ENCODE measurements at places on chromosomes 6 and 20.

GRCh38 chr6:106527979-106528378 lies 101.3 kb downstream of the RTN4IP1 start:
- no peak for DNase-seq

DNA sequence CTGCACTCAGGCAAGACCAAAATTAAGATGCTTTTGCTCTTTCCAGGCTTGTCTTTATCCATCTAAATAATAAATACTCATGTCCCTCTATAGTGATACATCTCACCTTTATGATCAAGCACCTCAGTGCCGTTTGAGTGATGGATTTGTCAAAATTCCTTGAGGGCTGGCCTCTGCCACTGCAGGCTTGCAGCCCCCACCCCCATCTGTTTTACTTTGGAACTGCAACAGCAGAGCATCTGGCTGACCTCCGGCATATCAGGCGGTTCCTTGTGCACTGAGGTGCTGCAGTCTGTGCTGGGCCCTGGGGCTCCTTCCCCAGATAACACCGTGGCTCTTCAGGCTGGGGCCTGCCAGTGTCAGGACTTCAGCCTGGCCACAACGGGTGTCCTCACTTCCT lies 386.9 kb downstream of the CDH26 start:
- no peak for DNase-seq

DNA sequence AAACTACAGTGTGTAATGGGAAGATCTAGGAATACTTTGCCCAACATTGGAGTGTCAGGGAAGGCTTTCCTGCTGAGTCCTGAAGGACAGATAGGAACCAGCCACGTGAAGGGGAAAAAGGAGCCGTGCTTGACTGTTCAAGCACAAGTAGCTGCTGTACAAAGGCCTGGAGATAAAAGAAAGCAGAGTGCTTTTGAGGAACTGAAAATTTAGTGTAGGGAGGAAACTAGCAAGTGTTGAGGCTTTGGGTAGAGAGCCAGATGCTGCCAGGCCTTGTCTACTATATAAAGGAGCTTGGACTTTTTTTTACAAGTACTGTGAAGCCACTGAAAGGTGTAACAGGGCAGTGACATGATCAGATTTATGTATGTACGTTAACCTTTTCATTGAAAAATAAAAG lies 39.0 kb downstream of the DSE start:
- DNase-seq = no peak

GRCh38 chr6:108862479-108863191 lies 14.4 kb downstream of the ARMC2 start:
- no peak for DNase-seq

DNA sequence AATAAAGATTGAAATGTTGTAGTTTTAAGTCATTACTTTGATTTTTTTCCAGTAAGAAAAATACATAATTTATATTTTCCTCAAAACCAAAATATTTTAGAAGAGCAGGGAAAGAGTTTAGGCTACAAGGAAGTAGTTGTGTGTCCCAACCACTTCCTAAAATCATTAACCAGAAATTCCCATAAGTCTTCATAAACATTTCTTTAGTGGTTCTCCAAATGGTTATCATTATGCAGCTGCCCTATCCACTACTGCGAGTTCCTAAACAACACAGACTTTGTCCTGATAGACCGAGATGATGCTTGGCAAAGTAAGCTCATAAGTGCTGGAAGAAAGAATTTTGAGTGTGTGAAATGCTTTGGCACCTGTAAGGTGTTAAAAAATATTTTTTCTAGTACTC lies 93.6 kb downstream of the ARMC2 start:
- DNase-seq = no peak

DNA sequence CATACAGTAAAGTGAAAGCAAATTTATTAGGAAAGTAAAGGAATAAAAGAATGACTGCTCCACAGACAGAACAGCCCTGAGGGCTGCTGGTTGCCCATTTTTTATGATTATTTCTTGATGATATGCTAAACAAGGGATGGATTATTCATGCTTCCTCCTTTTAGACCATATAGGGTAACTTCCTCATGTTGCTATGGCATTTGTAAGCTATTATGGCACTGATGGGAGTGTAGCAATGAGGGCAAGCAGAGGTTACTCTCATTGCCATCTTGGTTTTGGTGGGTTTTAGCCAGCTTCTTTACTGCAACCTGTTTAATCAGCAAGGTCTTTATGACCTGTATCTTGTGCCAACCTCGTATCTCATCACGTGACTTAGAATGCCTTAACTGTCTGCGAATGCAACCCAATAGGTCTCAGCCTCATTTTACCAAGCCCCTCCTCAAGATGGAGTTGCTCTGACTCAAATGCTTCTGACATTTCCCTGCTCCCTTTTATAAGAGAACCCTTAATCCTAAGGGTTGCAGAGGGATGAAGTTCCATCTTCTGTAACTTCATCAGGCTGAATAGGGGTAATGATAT lies 280.1 kb upstream of the RGS17 start:
- DNase-seq = no peak

DNA sequence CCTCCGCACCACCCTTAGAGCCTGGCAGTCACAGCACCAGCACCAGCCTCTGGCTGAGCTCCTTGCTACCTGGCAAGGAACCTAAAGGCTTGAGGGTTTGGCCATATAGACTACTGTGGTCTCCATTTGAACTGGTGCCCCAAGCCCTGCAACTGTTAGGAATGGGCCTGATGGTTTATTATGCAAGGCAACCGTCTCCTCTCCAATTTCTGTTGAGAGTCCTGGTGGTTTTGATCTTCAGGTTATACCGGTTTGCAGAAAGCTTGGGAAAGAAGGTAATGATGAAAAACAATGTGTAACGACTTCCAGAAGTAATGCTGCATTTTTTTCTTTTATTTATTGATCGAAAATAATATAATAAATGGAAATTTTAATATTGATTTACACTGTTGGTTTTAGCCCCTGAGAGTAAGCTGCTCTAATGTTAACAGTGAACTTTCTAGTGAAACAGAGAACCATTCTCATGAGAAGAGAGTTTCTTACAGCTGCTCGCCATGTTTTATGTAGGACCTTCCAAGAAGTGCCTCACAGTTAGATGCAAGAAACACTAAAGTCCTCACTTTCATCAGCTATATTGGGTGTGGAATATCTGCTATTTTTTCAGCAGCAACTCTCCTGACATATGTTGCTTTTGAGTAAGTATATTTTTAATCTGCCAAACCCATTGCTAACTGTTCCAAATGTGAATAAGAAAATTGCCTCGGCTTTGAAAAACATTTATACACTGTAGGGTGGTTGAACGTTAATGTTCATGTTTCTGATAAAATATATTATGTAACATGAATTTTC lies 112.8 kb downstream of the ADGRG6 start:
- no peak for DNase-seq

- no peak for DNase-seq
Observed at GRCh38 chr6:63509652-63510352, 62.5 kb upstream of the LOC128125822 start.
